ENCODE measurements at places on chromosomes 1 and 21. TPM values are rescaled to one million over a fixed set of nuclear protein-coding genes. Genes with fewer than 3 reads are reported as not detected.

Gene SCCPDH
- total RNA-seq: 43.6 TPM

Gene LHX8
- 0.35 TPM for total RNA-seq

GRCh38 chr1:45491487-45492260, 711 bp upstream of the TESK2 start:
- no peaks in the 10 kb centered on the region for H3K27me3 ChIP-seq
- DNase-seq: no peak
- peaks cover 5% of the 10 kb centered on the region for H3K4me1 ChIP-seq
- H3K36me3 ChIP-seq: no peaks in the 10 kb centered on the region
- no peak overlapping the region for H3K27ac ChIP-seq

GRCh38 chr1:25695090-25695770, 78.6 kb downstream of the MAN1C1 start:
- H3K4me1 ChIP-seq: peaks cover 63% of the 10 kb centered on the region
- DNase-seq: peak; percentile 99
- H3K4me3 ChIP-seq: no peak overlapping the region
- H3K27me3 ChIP-seq: no peaks in the 10 kb centered on the region
- H3K27ac ChIP-seq: peak overlapping the region; percentile 93

GRCh38 chr1:178740491-178740890, 15.4 kb downstream of the RALGPS2 start:
- no peaks in the 10 kb centered on the region for H3K27me3 ChIP-seq
- H3K4me1 ChIP-seq: no peaks in the 10 kb centered on the region
- no peak for DNase-seq
- H3K4me3 ChIP-seq: no peak overlapping the region
- no peak overlapping the region for H3K27ac ChIP-seq

DNA sequence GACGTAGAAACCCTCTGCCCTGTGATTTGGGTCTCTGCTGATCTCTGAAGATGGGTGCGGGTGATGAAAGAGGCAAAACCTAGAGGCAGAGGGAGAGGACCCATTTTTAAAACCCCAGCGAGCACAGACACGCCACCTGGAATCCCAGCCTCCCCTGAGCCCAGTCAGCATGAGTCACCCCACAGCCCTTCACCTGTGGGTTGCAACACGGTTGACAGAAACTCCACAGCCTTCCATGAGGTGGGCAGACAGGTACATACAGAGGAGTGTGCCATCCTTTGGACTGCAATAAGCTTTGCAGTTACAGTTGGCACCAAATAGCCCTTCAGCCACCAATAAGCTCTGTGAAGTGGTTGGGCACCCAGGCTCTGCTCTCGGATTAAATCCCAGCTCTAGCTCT, 2.1 kb upstream of the GRHL3 start:
- no peak overlapping the region for H3K4me3 ChIP-seq
- peaks cover 11% of the 10 kb centered on the region for H3K4me1 ChIP-seq
- peaks cover 22% of the 10 kb centered on the region for H3K27me3 ChIP-seq

All from cardiac muscle cell (in vitro differentiated cells and primary cell).